ENCODE measurements at places on chromosomes 5 and 9.
A peak's percentile ranks its signal among the peaks of the same experiment; 100 is the strongest.

DNA sequence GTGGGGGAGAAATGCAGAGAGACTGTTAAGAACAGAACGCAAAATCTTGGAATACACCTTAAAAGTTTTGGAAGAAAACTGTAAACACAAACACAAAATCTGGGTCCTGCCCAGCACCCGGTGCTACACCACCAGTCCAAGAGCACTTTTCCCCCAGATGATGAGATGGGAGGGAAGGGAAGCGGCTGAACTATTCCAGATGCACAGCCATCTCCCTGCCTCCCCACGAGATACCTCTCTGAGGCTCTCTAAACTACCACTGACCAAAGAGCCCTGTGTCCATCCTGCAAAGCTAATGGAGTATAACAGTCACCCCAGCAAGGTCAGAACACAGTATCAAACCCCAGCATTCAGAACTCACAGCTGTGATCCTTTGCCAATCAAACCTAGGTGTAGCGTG, 8.0 kb downstream of the SPARC start:
- DNase-seq = no peak

DNA sequence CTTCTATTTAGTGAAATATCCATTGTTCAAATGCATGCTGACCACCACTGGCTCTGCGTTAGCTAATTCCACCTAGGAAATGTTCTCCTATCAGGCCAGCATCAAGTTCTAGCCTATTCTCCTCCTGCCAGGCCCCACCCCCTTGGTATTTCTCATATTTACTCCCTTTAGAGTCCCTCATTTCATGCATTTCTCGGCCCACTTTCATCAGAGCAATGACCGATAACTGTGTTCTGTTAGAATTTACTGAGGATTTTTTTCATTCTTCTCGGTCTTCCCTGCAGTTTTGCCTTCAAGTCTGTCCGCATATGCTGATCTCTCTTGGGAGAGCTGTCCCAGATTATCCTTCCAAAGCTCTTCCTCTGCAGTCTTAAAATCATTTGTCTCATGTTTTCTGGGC, 143.4 kb downstream of the GOLPH3 start:
- DNase-seq = no peak

- DNase-seq = no peak
Measured at GRCh38 chr5:73136055-73136562, 15.7 kb downstream of the TMEM171 start.

DNA sequence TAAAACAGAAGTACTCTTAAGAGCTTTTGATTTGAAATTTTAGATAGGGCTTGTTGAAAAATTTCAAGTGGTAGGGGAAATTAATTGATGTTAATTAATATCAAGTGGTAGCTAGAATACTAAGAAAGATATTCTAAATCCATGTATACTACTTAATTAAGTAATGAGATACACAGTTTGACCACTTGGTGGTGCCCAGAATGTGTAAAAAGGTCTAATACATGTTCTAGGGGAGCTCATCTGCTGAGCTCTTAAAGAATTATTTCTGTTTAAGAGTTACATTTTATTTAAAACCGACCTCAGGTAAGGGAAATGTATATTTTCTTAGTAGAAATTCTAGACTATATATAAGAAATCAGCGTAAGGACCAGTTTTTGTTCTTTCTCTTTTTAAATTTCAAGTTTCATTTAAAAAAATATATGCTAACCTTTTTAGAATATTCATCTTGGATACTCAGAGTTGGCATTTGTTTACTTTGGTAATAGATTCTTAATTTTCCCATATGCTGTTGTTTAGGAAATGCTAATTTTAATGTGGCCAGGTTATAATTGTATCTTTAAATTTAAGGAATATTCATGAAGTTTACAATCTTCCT, 61.5 kb downstream of the LNPEP start:
- DNase-seq = no peak

- DNase-seq = no peak
Measured at GRCh38 chr9:78158286-78158685, 77.6 kb upstream of the CEP78 start.

DNA sequence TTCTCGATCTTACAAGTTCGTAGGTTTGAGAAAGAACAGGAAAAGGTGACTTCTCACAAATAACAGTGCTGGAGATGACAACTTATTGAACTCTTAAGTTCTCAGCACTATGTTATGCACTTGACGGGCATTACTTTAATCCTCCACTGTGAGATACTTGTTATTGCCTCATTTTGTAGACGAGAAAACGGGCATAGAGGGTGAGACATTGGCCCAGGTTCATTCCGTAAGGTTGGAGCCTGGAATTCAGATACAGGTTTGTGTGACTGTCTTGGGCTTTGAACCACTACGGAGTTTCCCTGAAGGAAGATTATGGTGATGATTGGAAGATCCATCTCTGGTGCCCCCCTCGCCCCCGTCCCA, 657 bp downstream of the MAT2B start:
- no peak for DNase-seq

DNA sequence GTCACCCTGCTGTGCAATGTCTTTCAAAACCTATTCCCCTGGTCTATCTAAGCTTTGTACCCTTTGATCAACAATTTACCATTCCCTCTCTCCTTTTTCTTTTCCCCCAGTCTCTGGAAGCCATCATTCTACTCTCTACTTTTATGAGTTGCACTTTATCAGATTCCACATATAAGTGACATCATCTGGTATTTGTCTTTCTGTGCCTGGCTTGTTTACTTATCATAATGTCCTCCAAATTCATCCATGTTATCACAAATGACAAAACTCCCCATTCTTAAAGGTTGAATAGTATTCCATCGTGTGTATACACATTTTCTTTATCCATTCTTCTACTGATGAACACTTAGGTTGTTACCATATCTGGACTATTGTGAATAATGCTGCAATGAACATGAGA, 344.2 kb upstream of the CCNH start:
- DNase-seq = no peak

DNA sequence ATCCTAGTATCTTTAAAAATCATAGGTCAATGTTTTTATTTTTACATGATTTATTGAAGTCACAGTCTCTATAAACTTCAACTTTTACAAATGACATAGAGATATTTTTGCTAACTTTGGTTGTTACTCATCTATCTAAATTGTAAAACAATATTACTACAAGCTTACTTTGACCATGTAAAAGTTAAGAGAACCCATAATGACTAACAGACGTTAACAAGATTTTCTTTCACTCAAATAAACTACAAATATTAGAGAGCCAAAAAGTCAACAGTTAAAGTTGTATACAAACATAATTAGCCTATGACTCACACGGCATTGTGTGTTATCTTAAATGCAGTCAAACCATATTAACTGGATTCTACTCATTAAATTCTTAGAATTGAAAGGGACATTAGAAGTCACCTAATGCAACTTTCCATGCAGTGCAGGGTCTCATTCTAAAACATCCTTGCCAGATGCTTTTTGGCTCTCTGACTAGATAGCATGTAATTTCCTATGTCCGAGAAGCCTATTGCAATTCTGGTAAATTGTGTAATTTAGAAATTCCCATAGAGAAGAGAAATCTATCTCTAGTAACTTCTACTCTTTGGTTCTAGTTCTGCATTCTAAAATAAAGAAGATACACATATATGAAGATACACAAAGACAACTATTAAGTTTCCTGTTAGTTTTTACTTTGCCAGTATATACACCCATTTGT, 42.2 kb upstream of the UGT3A2 start:
- DNase-seq = no peak

DNA sequence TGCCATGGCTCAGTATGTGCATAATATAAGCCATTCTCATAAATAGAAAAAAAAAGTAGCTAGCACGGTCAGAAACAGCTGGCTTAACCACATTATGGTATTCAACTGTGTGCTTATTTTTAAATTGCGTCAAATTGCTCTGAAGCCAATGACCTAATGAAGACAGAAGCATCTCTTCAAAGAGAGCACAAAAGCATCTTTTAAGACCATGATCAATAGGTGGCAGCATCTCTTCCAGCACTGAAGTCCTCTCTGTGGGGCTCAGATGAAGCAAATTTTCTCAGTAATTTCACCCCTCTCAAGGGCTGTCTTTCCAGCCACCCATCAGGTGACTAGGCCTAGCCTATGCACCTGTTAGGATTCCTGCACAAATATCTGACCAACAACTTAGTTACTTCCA, 251.4 kb downstream of the GLIS3 start:
- no peak for DNase-seq

DNA sequence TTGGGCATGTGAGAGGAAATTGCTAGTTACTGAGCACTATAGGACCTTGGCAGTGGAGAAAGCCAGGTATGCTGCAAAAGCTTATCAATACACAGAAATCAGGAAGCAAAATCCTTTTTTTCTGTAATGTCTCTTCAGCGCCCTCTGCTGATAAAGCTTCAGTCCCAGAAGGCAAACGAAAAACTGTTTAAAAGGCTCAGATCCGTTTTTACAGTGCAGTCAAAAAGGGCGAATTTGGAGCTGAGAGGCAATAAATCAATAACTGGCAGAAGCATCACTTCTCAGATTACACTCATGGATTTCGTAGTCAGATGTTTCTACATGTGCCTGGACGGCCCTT, 1.1 kb upstream of the MAN2A1 start:
- DNase-seq = no peak

GRCh38 chr9:87064311-87064710, 117.0 kb upstream of the GAS1 start:
- no peak for DNase-seq

DNA sequence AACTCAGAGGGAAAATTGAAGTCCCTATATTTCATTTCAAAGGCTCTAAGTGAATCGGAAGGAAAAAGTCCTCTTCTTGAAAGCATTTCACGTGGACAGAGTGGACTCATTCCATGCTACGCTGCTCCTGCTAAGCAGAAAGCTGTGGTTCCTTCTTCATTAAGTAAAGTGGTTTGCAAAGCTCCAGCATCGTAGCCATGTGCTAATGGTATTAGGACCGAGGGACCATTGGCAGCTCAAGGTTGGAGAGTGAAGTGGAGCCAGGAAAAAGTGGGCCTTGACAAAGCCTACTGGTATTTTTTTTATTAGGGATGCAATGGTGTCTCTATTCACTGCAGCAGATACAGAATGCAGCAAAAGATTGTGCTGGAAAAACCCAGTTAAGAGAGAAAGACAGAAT, 16.4 kb upstream of the SEMA4D start:
- DNase-seq = no peak

DNA sequence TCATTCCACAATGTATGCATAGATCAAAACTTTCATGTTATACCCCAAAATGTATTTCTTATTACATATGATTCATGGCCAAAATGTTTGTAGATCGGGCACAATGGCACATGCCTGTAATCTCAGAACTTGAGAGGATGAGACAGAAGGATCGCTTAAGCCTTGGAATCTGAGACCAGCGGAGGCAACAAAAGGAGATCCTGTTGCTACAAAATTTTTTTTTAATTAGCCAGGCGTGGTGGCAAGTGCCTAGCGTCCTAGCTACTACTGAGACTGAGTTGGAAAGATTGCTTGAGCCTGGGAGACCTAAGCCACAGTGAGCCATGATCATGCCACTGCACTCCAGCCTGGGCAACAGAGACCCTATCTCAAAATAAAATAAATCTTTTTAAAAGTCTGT, 89.9 kb downstream of the MAPKAP1 start:
- no peak for DNase-seq

DNA sequence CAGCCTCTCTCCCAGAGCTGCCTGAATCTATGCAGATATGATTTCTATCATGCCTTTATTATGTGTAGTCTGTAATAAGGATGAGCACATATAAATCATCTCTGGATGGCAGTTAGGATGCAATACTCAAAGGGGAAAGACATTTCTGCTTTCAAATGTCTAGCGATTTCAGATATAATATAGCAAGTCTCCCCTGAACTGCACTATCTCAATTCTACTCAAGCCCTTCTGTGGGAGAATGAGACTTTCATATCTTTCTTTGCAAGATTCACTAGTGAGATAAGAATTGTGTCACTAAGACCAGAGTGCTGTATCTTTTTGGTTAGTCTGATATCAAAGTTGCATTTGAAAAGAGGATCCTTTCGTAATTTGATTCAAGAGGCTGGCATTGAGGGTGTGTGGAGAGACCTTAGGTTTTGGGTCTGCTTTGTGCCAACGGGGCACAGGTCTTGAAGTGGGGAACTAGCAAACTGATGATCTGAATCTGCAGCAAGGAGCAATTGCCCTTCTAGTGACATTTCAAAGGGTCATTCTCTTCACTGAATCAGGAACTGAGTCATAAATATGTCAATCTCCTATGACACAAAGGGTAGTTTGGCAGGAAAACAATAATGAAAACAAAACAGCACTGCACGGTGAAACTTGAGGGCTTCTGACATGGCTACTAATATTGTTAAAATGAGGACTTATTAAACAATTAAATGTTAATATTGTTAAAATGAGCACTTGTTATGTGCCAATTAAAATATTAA, 305.5 kb upstream of the CLINT1 start:
- no peak for DNase-seq

DNA sequence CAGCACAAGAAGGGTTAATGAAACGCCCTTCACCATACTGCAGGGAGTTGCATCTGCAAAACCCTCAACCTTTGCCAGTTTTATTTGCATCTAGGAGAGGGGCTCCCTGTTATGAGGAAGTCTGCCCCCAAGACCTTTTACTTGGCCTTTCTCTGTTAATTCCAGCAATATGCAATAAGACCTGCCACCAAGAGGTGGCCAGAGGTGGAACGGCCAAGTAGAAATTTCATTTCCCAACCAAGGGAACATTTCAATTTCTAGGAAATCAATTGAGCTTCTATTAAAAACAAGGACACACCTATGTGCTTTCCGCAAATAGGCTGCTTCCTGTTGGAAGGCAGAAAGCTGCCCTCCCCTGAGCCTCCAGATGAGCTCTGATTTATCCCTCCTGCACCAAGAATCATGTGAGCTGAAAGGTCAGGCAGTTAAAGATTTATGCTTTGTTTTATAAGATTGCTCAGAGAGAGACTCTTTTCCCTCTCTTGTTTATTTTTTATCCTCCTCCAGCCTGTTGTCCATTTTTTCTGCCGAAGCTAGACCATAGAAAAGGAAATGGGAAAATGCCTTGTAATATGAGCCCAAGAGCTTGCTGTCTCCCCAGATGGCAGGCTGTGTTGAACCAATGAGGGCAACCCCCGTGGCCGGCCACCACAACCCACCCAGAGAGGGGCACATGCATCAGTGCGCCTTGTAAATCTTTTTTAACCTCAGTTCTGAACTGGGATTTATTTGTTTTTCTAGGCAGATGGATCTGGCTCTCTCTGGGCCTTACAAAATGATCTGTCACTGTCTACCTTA, 572.8 kb downstream of the TLE1 start:
- DNase-seq = no peak

GRCh38 chr9:104968025-104968982, 40.3 kb upstream of the ABCA1 start:
- peak; percentile 77 for DNase-seq
